Suprapubic skin (tissue), 4 donors: ENCODE measurements at places on chromosomes 11 and 22.

- no peak for DNase-seq
Observed at GRCh38 chr22:33274214-33275072, 216.3 kb upstream of the SYN3 start.

DNA sequence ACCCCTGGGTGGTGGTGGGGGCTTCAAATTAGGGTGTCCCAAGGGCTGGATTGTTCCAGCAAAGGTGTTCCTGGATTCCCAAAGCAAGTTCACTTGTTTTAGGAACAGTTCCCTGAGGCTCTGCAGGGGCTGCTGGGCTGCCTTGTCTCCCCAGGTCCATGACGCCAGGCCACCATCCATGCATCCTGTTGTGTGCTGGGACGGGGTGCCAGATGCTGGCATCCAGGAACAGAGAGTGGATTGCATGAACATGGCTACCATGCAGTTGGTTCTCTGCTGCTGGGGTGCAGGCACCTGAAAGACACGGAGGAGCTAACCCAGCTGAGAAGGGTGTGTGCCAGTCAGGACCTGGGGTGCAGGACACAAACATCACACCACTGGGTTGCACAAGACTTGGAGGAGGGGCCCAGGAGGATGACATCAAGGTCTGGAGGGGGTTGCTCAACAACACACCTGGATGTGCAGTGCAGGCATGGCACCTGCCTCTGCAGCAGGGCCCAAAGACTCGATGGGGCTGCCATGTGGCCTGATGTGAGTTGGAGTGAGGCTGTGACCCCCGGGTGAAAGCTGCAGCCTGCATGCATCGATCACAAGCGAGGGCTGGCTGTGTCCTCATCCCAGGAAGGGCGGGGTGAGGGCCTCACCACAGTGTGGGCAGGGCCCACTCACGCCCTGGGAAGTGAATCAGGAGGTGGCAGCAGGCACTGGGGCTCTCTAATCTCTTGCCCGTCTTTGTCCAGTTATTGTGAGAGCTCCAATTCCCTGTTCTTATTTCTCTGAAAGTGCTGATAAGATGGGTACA lies 74.0 kb upstream of the CLDN5 start:
- peak; percentile 60 for DNase-seq

DNA sequence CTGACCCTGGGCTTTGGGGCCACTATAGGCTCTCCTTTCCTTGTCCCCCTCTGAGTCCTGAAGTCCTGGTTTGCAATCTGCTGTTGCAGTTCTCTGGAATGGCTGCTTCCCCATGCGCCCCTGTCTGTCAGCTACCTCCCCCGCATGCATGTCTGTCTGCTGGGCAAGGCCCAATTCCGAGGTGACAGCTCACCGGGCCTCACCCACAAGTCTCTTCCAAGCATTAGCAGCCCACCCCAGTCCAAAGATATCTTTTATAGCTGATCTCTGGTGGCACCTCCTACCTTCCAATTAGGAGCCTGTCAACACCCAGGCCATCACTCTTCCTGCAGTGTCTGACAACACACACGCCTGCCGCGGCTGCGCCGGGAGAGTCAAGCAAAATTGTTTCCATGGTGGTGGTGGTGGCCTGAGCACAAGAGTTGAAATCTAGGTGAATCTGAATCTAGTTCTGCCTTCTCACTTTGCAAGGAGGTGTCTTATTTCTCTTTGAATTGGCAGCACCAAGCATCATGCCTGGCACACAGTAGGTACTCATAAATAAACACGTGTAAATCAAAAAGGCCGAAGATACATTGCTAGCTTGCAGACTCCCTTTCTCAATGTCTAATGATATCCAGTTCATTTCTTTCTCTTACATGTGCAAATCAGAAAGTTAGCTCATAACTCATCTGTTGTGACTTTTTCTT lies 1.2 kb upstream of the LMO2 start:
- DNase-seq = no peak

GRCh38 chr22:36506637-36507517 lies at the start of gene FOXRED2:
Gene FOXRED2, minus strand, starts transcription at chr22:36507040. Its CDS starts 618 bp downstream, at chr22:36506422.
- DNase-seq = peak; percentile 90

GRCh38 chr11:33706546-33706945 lies 5.9 kb upstream of the C11orf91 start:
- DNase-seq = no peak

GRCh38 chr11:9568161-9568853 lies 5.2 kb upstream of the WEE1 start:
- DNase-seq = no peak

DNA sequence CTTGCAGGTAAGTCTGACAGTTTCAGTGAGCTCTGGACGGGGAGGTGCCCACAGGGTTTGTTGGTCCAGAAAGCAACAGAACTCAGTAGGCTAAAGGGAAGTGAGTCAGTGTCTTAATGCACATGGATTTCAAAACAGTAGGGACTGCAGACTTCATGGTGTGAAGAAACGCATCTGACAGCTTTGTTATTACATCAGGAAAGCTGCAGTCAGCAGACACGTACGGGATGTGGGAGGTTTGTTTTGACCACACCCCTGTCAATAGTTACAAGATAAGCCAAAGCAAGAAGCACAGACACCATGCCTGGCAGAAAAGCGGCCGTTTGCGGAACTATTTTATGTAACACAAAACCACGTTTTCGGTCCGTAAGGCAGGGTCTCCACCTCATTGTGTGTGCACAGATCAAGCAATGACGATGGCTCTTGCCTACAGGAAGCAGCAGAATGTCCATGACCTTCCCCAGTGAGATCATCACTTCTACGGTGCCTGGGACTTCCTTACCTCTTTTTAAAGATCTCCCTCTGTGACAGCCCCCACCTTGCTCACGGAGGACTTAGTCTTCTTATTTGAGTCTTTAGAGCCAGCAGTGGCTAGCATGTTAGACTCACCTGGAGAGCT lies 58.2 kb upstream of the FTH1 start:
- peak; percentile 91 for DNase-seq

GRCh38 chr11:67656278-67656922 lies 5.9 kb upstream of the ACY3 start:
- no peak for DNase-seq

- DNase-seq = no peak
Observed at GRCh38 chr11:118971646-118972045, at the start of gene FOXR1. Gene FOXR1, plus strand, starts transcription at chr11:118971761. Its CDS starts 171 bp downstream, at chr11:118971932.

GRCh38 chr11:134151083-134151747 lies 72.6 kb downstream of the NCAPD3 start:
- DNase-seq = no peak

DNA sequence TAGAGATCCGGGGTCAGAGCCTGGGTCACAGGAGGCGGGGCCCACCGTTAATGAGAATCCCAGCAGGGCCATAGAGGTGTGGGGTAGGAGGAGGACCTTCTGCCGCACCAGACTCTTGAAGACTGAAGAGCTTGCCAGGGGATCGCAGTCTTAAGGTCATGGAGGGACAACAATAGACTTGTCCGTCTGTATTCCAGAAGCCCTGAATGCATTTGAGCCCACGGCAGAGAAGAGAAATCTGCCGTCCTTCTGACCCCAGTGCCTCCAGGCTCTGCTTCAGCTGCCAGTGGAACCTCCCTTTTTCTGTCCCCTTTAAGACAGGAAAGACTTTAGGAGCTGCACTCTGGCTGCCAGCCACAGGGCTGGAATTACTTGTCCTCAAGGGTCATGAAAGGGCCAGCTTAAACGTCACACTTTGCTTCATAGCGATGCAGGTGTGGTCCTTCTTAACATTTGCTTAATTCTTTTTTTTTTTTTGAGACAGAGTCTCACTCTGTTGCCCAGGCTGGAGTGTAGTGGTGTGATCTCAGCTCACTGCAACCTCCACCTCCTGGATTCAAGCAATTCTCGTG lies 15.5 kb upstream of the ST3GAL4 start:
- peak; percentile 86 for DNase-seq

DNA sequence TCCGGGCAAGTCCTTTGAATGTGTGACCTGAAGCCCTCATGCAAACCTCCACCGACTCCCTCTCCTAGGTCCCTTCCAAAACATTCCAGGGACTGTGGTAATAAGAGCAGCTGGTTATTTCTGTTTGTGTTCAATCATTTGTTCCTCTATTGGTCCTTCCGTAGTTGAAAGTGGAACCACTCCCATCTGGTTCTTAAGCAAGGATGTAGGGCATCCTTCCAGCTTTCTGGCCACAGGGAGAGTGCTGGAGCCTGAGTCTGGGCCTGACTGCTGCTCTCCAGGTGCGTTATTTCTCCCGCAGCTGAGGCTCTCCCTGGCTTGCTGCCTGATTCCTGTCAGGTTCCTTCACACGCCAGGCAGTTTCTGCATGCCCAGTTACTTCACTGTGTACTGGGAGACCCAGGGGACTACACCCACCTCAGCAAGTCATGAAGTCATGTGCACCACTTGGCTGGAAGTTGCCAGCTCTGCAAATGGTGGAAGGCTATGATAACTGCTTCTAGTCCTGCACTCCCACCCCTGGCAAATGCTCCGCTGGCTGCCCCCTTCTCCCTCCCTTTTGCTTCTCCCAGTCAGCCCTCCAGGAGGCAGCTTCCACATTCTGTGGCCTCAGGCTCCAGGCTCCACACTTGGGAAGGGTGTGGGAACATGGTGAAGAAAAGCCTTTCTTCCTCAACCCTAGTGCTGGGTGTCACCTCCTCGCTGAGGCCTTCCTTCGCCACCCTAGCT lies 4.0 kb upstream of the ALX4 start:
- DNase-seq = no peak

DNA sequence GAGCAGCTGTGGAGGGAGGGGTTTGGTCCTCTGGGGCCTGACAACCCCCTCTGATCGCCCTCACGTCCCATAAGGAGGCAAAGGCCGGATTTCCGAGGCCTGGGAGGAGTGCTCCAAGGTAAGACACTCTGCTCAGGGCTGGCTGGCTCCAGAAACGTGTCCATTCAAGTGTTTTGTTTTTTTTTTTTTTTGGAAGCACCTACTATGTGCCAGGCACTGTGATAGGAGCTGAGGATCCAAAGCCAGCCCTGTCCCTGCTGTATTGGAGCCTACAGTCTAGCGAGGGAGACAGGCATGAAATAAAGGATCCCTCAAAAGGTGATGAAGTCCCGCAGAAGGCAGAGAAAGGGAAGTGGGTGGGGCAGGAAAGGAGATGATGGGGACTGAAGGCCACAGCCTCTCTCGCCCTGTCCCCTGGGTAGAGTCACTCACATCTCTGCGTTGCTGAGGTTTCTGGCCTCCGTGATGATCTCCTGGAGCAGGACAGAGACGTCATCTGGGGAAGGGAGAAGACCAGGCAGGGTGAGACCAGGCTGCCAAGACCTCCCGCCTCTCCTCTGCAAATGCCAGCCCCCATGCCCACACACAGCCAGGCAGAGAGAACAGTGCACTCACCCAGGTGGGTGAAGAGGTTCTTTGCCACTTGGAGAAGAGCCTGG lies 89.2 kb downstream of the PDE2A start:
- peak; percentile 52 for DNase-seq

GRCh38 chr11:3009481-3009880 lies 17.4 kb upstream of the NAP1L4 start:
- DNase-seq = no peak

GRCh38 chr11:129374993-129375750 lies 476 bp upstream of the BARX2 start:
- DNase-seq = no peak
